ENCODE measurements at places on chromosomes 1 and 21.

DNA sequence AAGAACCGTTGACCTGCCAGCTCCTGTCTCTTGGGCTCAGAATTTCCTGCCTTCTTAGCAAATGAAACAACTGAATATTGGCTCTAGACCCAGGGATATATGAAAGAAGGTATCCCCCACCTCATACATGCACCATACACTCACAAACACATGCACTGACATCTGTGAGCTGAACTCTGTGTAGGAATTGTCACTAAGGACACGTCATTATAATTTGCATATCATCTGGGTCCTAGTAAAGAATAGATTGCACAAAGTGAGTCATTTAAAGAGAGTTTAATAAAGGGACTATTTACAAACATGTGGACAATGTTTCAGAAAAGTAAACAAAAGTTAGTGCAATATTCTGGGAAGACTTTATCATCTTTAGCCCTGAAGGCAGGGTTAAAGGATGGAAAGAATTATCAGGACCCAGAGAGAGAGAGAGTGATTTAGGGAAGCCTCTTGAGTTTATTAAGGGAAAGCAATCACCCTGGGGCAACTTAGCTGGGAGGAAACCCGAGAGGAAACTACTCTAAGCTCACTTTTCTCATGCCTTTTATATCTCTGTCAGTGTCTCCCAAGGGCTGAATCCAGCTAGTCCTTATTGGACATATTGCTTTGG, 74.1 kb upstream of the PLA2G4A start:
- DNase-seq = no peak

- no peak for DNase-seq
Measured at GRCh38 chr1:13762642-13763041, 62.7 kb downstream of the PRDM2 start.

- DNase-seq = peak; percentile 70
Measured at GRCh38 chr1:154520333-154520732, 18.1 kb upstream of the SHE start.

DNA sequence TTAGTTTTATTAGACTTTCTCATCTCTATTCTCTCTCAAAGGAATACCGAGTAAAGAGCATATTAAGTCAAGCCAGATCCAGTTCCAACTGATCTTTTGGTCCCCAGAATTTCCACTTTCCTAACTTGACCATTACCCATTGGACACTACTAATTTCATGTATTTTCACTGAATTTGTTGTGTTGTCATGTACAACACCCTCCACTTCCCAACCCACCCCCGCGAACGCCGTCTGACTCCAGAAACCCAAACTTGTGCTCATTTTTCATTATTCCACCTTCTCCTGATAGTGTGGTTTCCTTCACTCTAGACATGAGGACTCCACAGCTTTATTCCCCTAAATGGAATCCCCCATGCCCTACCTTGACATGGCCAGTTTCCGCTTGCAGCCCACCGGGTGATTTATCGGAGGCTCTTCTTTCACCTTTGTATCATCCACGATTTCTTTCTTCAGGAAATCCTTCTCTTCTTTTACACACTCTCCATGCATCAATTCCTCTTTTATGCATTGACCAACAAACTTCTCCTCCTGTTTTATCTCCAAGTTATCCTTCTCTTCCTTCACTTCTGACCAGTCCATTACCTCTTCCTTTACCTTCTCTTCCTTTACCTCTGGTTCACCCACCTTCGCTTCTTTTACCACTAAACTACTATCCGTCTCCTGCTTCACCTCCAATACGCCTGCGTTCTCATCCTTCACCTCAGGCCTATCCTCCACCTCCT, 805 bp downstream of the ZNHIT6 start:
- DNase-seq = peak; percentile 15

DNA sequence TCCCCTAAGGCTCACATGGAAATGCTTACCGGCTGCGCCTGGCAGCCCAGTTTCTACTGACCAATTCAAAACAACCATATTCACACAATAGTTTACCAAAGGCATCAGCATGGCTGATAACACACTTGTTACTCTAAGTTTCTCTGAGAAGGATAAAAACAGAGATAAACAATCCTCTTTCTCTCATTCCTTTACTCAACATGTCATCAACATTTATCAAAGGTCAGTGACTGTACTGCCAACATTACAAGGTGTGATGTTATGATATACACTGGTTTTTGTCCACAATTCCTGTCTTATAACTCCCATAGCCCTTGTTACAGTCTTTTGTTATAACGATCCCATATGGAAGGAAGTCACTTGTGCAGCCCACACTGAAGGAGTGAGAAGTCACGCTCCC, 33.6 kb downstream of the COA6 start:
- DNase-seq = no peak
